ENCODE measurements at places on chromosomes 6 and 20. TPM values are rescaled to one million over a fixed set of nuclear protein-coding genes. Genes with fewer than 3 reads are reported as not detected.

Gene ENPP3
- total RNA-seq: not detected

Gene ZSCAN16
- total RNA-seq: 20.0 TPM

Gene CDSN
- total RNA-seq: not detected

Gene C20orf96
- 61.1 TPM for total RNA-seq

Gene PPARD
- total RNA-seq: 37.5 TPM

Gene REPS1
- 103 TPM for total RNA-seq

Gene DEFB110
- not detected for total RNA-seq

Gene SRSF12
- 12.1 TPM for total RNA-seq
